ENCODE measurements at places on chromosomes 11 and 22.

DNA sequence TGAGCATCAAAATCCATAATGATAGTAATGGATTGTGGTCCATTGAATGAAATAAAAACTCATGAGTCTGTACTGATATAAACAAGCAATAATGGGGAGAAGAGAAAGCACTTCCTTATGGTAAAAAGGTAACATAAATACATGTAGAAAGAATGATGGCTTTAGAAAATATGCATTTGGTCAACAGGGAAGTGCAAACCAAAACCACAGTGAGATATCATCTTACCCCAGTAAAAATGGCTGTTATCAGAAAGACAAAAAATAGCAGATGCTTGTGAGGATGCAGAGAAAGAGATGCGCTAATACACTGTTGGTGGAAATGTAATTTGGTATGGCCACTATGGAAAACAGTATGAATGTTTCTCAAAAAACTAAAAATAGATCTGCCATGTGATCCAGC is 6.9 kb upstream of the MMP20 start:
- no peak for DNase-seq

GRCh38 chr11:19352072-19352770 is 111.5 kb upstream of the E2F8 start:
- no peak for DNase-seq

GRCh38 chr11:65856689-65857499 is 1.1 kb downstream of the CFL1 start:
- peak; percentile 73 for DNase-seq

- no peak for DNase-seq
These were observed 6.1 kb upstream of the CD59 start for GRCh38 chr11:33742249-33742851.

GRCh38 chr11:112731538-112731937 is 229.7 kb upstream of the NCAM1 start:
- no peak for DNase-seq

DNA sequence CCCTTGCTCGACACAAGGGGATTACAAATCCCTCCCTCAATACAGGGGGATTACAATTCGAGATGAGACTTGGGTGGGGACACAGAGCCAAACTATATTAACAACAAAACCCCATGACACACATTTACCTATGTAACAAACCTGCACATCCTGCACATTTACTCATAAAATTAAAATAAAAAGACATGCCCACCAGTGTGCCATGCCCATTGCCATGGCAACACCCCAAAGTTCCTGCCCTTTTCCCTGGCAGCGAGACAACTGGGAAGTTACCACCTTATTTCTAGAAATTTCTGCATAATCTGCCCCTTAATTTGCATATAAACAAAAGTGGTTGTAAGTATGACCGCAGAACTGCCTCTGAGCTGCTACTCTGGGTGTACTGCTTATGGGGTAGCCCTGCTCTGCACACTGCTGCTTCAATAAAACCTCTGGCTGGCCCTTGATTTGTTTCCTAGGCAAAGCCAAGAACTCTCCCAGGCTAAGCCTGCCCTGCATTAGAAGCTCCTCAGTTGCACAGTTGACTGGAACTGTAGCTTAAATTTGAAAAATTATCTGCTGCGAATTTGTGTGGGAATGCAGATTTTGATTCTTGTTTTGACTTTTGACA is 8.6 kb upstream of the INCENP start:
- no peak for DNase-seq

DNA sequence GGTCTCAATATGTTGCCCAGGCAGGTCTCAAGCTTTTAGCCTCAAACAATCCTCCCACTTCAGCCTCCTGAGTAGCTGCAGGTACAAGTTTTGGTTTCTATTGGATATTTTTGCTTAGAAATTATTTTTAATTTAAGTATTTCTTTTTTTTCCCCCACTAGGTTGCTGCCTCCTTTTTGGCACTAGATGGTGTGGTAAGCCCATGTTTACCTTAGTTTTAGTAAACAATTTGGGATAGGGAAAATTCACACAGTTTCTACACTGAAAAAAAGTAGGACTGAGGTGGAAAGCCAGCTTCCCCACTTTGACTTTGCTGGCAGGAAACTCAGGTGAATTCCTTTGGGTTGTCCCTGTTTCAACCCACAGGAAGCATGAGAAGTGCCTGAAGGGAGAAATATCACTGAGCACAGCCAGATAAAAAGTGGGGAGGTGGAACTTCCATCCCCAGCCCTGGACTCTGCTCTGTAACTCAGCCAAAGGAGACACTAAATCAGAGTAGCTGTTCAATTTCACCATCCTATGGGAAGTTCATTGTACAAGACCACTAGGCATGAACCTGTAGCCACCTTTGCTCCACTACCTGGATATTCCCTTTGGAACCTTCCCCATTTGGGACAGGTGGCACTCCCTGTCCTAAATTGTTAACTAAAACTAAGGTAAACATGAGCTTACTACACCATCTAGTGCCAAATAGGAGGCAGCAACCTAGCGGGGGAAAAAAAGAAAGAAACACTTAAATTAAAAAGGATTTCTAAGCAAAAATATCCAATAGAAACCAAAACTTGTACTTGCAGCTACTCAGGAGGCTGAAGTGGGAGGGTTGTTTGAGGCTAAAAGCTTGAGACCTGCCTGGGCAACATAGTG is 154.4 kb upstream of the FAT3 start:
- no peak for DNase-seq

DNA sequence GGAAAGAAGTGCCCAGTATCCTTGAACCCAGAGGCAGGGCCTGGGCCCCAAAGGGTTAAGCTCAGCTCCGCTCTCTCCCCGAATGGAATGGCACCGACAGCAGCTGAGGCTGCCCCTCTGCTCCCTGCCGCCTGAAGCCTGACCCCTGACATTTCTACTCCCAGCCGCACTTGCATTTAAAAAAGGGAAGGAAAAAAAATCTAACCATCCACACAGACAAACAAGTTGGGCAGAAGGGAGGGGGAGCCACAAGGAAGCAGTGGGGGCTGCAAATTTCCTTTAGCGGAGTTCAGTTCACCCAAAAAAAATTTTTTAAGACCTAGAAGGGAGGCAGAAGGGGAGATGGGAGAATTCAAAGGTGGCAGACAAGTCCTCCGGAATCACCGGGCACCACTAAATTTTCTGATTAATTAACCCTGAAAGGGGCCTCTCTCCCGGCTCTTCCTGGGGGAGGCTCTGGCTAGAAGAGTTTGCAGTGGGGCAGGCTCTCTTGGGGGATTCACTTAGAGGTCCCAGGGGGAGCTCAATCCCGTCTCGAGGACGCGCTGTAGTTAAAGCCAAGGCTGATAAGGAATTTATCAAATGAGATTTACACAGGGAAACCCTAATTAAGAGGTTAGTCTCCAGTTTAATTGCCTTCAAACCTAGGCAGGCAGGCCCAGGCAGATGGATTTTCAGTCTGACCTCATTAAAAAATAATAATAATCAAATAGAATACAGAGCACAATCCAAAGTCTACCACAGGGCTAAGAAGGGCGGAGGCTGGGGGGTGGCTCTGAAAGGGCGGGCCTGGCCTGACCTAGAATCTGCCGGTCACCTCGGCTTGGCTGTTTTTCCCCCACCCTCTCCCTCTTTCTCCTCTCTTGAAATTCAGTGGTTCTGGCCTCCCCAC is 25.6 kb downstream of the MN1 start:
- no peak for DNase-seq

DNA sequence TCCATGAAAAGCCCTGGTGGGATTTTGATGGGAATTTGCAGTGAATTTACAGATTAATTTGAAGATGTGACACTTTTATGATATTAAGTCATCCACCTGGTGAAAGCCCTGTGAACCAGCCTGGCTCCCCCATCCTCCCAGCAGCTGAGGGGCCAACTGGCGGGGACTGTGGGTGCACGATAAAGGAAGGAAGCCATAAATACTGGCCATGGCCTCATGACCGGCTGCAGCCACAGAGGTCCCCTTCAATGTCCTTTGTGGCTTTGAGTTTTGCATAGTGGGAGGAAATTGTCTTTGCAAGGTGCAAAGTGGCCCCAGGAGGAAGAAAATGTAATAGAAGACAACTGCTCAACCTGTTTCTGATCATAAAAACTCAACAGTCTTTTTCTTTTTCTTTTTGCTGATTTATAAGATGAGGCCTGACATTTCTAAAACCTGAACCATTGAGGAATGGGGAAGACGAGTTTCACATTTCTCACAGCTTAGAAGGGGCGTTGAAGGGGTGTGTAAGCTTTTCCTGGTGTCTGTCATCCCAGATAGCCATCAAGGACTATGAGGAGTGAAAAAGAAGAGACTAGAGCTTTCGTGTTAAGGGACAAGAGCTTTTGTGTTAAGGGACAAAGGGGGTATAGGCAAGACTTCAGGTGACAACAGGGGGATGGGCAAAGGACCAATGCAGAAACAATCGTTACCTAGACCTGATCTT is 6.3 kb upstream of the NDUFV1 start:
- no peak for DNase-seq

DNA sequence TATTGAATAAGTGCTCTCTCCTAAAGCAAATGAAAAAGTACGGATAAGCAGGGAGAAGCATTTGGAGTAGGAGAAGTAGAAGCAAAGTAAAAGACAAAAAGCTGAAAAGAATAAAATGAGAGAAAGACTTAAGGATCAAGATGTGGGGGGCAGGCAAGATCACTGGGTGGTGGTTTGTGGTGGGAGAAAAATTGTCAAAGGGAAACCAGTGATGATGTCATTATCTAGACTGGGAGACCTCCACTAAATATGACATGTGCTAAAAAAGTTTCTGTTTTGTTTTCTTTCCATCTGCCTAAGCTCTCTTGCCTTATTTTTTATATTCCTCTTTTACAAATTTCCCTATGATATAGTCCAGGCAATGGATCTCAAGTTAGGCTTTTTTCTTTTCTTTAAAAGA is 14.8 kb upstream of the MAML2 start:
- DNase-seq = no peak

GRCh38 chr11:8614497-8614896 is 20.5 kb upstream of the STK33 start:
- DNase-seq = no peak

DNA sequence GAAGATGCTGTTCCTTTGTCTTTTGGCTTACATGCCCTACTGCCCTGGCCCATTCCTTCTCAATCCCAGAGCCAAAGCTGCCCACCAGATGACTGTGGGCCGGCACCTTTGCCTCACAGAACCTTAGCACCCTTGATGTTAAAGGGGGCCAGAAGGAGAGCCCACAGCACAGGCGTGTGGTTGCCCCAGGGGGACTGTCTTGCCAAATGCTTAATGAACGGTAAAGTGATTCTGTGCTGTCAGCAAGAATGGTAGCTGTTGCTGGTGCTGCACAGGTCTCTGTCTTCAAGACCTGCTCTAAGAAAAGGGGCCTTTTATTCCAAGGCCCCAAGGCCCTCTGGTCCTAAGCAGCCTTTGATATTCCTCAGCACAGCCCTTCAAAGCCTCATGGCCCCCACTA is 113.3 kb downstream of the MORC2 start:
- DNase-seq = no peak
